NCI-H526 treated with DMSO at 0.1 percent for 48 hours (cell line): ENCODE measurements at places on chromosomes 3 and 15.

DNA sequence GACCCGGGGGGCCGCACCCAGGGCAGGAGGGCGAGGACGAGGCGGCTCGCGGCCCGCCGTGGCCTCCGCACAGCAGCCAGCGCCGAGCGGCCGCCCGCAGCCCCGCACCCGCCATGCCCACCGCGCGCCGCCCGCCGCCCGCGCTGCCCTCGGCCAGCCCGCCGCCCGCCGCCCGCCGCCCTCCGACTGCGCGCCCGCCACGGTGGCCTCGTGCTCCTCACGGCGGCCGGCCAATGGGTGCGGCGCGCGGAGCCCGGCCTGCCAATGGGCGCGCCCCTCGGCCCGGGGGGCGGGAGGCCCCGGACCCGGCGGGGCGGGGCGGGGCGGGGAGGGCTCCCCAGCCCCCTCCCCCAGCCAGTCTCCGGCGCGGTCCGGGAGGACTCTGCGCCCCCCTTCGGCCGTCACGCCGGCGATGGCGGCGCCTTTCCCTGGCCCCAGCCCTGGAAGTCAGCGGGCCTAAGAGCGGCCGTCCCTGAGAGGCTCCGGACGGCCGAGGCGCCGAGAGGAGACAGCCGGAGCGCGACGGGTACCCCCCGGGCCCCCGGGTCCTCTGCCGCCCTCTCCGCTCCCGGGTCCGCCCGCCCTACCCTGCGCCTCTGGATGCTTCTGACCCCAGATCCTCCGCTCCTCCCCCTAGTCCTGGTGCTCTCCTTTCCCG is at the start of gene NT5DC2:
NT5DC2 (minus strand) TSS at position 235 of the 658 bp plus-strand sequence; CDS start at position 115, 120 bp downstream.
- peak; percentile 66 for DNase-seq

DNA sequence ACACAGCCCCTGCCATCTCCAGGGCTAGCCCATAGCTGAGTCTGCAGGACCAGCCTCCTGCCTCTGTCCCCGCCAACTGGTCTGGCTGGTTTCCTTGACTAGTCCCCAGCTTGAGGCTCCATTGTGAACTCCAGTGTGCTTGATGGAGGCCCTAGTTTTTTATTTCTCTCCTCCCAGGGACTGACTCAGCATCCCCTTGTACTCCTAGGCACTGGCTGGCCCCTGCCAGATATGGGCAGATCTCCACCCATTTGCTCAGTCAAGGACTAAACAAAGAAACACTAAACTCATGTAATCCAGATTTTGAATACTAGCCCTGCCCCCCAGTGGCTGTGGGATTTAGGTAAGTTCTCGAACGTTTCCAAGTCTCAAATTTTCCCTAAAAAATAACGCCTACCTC is 415.4 kb upstream of the RORA start:
- no peak for DNase-seq

- peak; percentile 95 for DNase-seq
Measured at GRCh38 chr15:67768313-67768977, 56.9 kb upstream of the SKOR1 start.

DNA sequence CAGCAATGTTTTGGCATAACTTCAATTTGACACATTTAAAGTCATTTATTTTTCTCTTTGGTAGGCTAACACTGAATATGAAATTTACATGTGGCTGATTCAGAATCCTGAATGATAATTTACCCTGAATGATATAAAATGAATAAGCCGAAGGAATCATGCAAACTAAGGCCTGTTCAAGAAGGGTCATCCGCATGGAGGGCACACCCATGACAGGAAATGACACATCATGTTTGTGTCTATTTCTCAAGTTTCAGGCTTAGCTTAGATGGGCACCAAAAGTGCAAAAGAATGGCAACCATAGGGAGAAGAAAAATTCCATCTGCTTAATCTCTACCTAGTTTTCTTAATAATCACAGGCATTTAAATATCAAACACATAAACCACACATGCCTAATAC is 141.5 kb downstream of the DUT start:
- DNase-seq: no peak

- DNase-seq: no peak
Measured at GRCh38 chr3:11156026-11156410, 1.7 kb downstream of the HRH1 start.

DNA sequence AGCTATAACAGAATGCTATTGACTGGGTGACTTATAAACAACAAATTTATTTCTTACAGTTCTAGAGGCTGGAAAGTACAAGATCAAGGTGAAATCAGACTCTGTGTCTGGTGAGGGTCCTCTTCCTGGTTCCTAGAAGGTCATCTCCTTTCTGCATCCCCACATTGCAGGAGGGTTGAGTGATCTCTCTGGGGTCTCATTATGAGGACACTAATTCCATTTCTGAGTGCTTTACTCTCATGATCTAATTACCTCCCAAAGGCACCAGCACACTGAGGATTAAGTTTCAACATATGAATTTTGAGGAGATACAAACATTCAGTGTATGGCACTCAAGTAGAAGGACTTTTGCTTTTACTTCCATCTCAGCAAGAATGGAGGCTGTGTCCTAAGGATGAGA is 534.1 kb upstream of the KCNMB2 start:
- DNase-seq: no peak

- DNase-seq: no peak
Measured at GRCh38 chr3:52811452-52812011, 16.9 kb downstream of the ITIH3 start.

- no peak for DNase-seq
Measured at GRCh38 chr3:148717885-148718561, 20.3 kb downstream of the AGTR1 start.

DNA sequence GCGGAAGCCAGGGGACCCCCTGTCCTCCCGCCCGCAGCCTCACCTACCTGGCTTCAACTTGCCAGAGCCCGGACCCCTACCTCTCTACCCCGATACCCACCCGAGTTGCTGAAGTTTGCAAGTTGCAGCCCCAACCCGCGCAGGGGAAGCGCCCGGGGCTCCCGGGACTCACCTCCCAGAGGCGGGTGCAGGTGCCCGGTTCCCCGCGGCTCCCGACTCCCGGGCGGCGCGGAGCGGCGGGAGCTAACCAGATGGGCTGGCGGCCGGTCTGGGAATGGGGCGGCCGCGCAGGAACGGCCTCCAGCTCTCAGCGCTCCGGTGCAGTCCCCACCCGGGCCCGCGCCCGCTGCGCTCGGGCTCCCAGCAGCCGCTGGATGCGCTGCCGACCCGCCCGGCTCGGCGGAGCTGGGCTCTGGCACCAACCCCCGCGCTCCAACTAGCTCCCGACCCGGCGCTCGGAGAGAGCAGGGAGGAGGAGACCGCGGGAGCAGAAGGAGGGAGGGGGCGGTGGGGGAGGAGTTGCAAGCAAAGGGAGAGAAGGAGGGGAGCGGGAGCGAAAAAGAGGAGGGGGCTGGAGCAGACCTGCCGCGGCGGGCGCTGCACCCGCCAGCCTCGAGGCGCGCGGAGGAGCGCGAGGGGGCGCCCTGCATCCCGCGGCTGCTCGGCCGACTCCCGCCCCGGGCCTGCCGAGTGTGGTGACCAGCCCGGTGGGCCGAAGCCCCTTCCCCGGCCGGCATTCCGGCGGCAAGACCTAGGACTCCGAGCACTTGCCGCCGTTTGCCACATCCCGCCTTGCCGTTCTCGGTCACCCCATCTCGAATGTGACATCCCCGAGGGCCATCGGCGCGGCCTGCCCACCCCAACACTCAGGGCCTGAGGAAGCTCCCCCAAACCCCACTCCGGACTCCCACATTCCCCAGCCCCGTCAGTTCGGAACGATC is at the start of gene SEMA5B:
SEMA5B (minus strand) TSS at position 472 of the 941 bp plus-strand sequence. CDS start 66,500 bp downstream, outside the sequence.
- DNase-seq: peak; percentile 37

GRCh38 chr15:61989667-61990066 is 70.6 kb downstream of the VPS13C start:
- no peak for DNase-seq

- DNase-seq: no peak
Measured at GRCh38 chr15:38153781-38154180, 98.9 kb upstream of the SPRED1 start.

DNA sequence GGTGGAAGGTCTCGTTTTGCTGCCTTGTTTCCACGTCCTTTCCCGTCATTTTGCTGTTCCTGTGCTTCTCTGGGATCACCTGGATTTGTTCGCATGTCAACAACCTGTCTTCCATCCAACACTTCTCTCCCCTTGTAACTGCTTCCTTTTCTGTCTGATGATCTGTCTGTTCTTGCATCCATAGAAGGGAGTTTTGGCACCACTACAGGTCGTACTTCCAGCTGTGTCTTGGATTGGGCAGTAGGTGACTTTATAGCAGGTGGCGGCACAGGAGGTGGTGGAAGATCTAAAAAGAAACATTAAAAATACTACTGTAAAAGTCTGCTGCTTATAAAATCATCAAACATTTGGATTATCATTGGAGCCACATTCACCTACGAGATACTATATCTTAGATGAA is 1161.0 kb downstream of the ROBO1 start:
- DNase-seq: no peak

- DNase-seq: no peak
Measured at GRCh38 chr3:190169877-190170276, 49.2 kb upstream of the P3H2 start.

DNA sequence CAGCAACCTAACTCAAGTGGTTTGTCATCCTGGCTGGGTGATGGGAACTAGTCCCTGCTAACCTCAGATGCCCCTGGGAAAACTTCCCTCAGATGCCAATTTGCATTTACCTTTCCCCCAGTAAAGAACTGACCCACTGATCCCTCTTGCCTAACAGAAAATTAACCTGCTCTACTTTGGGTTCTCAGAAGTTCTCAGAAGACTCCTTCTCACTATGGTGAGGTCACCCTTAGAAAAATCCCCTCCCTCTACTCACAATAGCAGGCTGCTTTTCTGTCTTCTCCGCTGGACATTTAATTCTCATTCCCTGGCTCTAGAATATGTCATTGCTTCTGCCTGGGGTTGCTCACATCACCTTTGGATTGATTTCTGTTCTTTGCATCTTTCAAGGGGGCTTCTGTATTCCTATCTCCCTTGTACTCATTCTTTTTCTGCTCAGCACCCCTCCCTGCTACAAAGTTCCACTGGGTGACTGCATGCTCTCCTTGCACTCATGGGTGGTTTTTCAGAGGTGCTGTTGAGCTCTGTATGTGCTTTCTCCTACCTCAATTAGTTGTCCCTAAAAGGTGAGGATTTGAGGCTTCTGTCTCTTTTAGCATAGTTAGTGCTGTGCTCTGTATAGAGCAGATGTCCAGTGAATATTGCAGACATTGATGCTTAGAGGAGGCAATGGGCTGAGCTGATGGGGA is 869 bp downstream of the PLA1A start:
- DNase-seq: no peak

DNA sequence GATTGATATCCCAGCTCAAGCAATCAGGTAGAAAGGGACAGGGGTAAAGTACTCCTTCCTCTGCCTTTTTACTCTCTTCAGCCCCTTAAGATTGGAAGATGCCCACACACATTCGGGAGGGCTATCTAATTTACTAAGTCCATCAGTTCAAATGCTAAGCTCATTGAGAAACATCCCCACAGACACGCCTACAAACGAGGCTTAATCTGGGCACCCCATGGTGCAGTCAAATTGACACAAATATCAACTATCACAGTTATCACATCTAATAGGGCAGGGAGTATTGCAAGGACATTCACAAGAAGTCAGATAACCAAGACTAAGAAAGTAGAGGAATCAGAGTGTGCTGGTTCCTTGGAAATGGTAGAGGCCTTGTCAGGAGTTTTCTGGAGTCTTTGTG is 437.8 kb upstream of the AZI2 start:
- DNase-seq: no peak

- DNase-seq: no peak
Measured at GRCh38 chr3:172270557-172271166, 177.6 kb downstream of the GHSR start.

- no peak for DNase-seq
Measured at GRCh38 chr3:160402221-160403027, 3.0 kb downstream of the SMC4 start.

- DNase-seq: no peak
Measured at GRCh38 chr3:8481380-8481779, 20.2 kb upstream of the LMCD1 start.

GRCh38 chr15:79157631-79158592 is 67.3 kb upstream of the RASGRF1 start:
- no peak for DNase-seq

GRCh38 chr15:25053000-25053815 is 98.4 kb downstream of the SNRPN start:
- no peak for DNase-seq

GRCh38 chr3:120559242-120560061 is 36.7 kb upstream of the NDUFB4 start:
- DNase-seq: no peak

DNA sequence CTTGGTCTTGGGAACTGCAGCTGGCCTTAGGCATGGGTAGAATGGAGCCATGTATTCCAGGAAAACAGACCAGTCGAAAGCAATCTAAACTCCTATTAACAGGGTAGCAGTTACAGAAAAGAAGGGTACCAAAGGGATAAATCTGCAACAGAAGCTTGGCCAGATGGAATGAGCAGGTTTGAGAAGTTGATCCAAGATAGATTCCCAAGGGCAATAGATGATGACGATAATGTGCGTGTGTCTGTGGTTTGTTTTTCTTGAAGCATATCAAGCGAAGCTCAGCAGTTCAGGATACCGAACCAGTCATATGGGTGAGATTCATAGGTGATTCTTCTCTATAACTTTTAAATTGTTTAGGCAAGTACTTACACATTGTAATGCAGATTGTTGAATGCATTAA is 203.8 kb upstream of the SEMA6D start:
- no peak for DNase-seq

DNA sequence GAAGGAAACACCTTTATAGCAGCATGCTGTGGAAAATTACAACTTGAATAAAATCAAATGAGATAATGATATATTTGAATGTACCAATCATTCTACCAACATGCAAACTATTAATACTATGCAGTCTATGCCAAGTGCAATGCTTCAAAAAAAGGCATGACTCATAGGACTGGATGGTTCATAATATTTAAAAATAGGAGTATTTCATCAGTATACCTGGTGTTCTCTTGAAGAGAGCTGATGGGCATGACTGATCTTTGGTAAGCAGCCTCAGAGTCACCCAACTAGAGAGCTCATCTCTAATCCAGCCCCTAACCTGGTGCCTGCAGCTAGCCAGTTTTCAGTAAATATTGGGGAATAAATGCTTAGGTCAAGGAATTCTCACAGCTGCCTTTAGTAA is 434.7 kb upstream of the ARRDC4 start:
- DNase-seq: no peak

- no peak for DNase-seq
Measured at GRCh38 chr3:5579946-5580345, 392.4 kb downstream of the EDEM1 start.

- no peak for DNase-seq
Measured at GRCh38 chr3:106820726-106821362, 556.4 kb upstream of the CCDC54 start.

- DNase-seq: no peak
Measured at GRCh38 chr3:50165910-50166538, 10.9 kb downstream of the SEMA3F start.

- DNase-seq: no peak
Measured at GRCh38 chr15:31160297-31160696, 58.8 kb upstream of the TRPM1 start.

GRCh38 chr3:194860725-194861124 is 175.0 kb downstream of the FAM43A start:
- DNase-seq: no peak

DNA sequence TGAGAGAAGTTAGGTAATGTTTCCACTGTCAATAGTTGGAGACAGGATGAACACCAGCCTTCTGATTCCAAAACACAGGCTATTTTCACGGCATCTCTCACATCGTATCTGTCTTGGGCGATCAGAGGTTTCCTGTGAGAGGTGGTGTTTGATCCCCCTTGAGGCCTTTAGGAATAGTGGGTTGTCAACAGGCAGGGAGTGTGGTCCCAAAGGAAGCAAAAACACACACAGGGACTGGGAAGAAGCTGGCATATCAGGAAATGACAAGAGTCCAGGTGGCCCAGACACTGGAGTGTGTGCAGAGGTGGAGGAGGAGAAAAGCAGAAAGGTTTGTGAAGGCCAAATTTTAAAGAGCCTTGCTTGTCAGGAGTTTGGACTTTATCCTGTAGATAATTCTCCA is 6.6 kb upstream of the MAGEF1 start:
- DNase-seq: no peak
